Gastroesophageal sphincter (tissue), 4 donors: ENCODE measurements at places on chromosomes 12 and 14.

- no peak for ATAC-seq
Measured at GRCh38 chr12:60174476-60174875, 578.6 kb downstream of the SLC16A7 start.

- no peak for ATAC-seq
Measured at GRCh38 chr12:49907352-49907751, 3.7 kb upstream of the FAIM2 start.

DNA sequence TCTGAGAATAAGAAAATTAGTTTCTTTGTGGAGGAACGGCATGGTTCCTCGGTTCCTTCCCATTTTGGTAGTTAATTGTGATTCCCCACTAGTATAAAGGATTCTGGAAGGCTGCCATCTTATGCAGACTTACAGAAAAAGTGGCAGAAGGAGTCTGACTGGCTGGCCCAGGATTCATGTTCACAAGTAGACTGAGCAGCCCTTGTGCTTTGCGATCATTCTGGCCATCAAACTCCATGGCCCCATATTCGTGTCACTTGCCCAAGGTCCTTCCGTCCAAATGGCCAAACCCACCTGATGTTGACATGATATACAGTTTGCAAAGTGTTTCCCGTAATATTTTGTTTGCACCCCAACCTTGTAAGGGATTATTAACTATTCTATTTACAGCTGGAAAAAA, 297.2 kb upstream of the AMIGO2 start:
- ATAC-seq = no peak

- no peak for ATAC-seq
Measured at GRCh38 chr12:95335948-95336347, 118.3 kb downstream of the VEZT start.

- ATAC-seq = no peak
Measured at GRCh38 chr12:58272461-58272860, 331.1 kb downstream of the ATP23 start.

DNA sequence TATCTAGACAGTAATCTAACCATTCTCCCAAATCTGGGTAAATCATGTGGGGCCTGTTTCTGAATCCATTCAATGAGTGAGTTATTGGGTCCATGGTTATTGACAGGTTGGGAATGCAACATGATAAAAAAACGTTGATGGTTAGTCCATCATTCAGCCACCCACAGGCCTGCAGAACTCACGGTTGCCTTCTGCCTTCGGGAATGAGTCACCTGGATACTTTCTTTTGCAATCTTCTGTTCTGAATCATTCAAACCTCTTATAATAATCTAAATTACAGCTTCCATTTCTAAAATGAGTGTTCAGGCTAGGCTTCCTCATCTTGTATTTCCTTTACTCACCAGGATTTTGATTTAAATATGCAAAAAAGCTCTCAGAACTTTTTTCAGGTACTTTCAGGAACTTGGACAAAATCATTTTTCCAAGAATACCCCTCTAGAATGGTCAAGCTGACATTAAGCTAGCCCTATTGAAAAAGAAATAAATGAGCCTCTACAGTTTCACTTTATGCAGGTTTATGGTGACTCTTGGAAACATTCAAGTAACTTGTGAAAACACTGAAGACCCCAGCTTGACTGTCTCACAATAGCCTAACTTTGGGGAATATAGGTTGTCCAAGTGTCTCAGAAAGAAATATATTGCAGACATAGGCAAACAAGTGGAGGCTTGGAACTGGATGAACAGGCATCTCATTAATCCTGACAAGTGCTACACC, 94.4 kb downstream of the KCNK10 start:
- no peak for ATAC-seq

- ATAC-seq = no peak
Measured at GRCh38 chr12:116484807-116485206, 74.4 kb upstream of the MAP1LC3B2 start.

DNA sequence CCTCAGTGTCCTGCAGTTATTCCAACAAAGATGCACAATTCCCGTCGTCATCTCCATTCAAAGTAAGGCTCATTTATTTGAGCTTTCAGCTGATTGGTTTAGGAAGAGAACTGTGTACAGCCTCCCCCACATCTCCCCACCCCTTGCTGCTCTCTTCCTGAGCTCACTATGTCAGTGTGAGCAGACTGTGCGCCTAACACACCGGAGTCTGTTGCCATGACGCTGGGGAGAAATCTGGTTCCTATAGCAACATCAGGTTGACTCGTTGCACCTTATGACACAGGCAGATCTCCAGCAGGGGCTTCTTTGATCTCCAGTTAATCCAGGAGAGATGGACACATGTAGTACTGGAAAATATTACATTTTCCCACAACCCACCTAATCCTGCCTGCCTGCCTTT, 319.4 kb downstream of the CACNA1C start:
- no peak for ATAC-seq

DNA sequence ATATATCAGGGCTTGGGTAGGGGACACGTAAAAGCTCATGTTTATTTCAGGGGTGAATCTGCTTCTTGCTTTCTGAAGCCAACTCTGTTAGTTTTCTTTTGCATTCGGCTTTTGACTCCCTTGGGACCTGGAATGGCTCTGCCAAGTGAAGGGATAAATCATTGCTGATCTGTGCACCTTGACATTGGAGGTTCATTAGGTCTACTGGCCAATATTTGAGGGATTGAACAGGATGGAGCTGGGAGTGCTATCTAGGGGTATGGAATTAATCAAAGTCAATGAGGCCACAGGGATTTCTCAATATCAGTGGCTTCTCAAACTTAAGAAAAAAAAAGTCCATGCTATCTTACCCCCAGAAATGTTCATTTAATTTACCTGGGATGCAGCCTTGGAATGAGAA, 203.5 kb upstream of the RMST start:
- ATAC-seq = no peak

DNA sequence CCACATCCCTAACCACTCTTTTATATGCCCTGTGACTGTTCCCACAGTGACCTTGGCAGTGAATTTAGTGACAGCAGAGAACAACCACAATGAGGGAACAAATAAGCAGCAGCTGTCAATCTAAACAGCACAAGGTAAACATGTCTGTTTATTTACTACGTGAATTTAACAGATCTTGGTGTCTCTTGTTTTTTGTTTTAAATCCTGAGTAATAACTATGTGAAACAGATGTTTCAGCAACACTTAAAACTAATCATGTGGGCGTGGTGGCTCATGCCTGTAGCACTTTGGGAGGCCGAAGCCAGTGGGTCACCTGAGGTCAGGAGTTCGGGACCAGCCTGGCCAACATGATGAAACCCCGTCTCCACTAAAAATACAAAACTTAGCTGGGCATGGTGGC, 17.0 kb upstream of the CFAP54 start:
- no peak for ATAC-seq

DNA sequence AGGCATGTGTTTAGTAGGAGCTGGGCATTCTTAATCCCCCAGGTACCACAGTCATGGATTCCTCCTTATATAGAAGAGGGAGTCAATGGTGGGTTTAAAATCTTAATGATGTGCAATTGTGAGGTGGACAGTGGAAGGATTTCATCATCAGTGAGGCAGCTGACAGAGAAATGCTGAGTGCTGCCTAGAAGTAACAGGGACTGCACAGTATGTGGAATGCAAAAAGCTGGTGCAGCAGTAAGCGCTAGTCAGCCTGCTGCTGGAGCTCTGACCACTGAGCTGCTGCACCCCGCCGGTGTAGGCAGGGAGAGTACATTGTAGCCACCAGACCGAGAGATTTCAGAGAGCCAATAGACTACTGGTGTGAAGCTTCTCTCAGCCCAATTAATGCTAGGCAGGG, 80.5 kb upstream of the DACT1 start:
- no peak for ATAC-seq

DNA sequence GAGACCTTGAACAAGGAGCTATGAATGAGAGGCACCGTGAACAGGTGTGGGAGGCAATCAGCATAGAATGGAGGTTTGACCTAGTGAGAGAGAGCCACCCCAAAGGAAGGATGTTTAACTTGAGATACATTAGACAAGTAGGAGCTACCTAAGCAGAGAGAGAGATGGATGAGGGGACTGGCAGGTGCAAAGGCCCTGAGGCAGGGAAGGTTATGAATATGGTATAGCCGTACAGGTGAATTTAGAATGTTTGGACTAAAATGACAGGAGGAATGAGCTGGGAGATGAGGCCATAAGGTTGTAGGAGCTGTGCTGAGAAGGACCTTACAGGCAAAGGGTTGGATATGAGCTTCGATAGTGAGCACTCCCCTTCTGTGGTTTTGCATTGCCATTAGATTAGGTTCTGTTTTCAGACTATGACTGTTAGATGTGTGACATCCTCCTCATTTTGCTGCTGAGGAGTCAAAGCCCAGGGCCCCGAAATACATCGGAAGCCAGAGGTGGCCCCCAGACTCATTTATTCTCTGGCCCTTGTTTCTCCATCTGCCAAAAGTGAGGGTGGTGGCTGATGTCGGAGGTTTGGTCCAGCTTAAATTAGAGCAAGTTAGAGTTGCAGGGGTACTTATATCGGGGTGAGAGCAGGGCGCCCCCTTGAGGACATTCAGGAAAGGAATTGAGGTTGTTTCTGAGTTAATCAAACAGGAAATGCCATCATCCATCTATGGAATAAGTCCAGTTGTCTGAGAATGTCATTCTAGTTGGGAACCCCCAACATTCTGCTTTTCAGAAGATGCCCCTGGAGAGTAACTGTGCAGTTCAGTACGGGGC, 29.4 kb downstream of the SLC24A4 start:
- ATAC-seq = no peak

DNA sequence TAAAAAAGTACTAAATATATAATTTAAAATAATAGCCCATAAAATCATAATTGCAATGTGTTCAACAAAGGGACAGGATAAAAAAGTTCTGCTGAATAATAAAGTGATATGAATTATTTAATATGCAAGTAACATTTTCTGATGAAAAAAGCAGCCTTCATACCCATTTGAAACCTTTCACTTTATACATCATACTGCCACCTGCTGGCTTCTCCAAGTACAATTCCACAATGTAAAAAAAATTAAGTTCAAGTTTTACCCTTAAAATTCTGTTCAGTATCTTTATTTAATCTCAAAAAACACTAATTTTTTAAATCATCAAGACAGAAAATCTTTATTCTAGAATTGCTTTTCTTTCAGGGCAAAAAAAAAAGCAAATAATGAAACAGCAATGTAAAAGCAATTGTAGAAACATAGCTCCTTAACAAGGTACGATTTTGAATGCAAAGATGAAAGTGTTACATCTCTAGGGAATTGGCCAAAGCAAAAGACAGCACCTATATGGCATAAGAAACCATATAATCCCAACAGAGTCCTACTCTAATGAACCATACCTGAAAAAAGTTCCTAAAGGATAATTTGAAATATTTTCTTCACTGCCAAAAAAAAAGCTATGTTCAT, 15.0 kb downstream of the MDM1 start:
- no peak for ATAC-seq

DNA sequence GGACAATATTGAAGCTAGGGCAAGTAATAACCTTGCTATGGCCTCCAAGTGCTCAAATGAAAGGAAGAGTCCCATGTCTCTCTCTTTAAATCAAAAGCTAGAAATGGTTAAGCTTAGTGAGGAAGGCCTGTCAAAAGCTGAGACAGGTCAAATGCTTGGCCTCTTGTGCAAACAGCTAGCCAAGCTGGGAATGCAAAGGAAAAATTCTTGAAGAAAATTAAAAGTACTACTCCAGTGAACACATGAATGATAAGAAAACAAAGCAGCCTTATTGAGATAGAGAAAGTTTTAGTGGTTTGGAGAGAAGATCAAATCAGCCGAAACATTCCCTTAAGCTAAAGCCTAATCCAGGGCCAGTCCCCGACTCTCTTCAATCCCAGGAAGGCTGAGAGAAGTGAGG, 84.1 kb upstream of the PLEKHA5 start:
- ATAC-seq = no peak

GRCh38 chr12:15996948-15997347, 85.8 kb downstream of the DERA start:
- ATAC-seq = no peak

- no peak for ATAC-seq
Measured at GRCh38 chr12:104306943-104307654, 3.6 kb downstream of the EID3 start.

DNA sequence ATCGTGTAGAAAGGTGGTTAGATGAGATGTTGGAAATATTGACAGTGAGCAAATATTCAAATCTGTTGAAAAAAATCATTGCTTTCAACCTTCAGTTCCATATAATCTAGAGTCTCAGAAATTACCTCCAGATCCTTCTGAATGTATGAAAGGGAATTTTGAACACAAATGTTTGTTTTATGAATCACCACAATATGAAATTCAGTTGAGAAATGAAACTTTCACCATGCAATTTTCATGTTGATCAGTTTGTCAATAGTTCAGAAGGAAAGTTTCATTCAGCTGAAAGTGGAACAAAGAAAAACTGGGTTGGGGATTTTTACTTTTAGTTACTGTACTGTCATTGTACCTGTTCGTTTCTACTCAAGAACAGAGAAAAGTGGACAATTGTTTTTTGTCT, 953.6 kb downstream of the SLC6A15 start:
- no peak for ATAC-seq

GRCh38 chr14:51562816-51563215, 88.9 kb upstream of the FRMD6 start:
- ATAC-seq = no peak

- ATAC-seq = no peak
Measured at GRCh38 chr12:31522607-31523006, 68.3 kb downstream of the DENND5B start.

- no peak for ATAC-seq
Measured at GRCh38 chr12:67594888-67595287, 53.7 kb upstream of the DYRK2 start.

- ATAC-seq = no peak
Measured at GRCh38 chr12:92432724-92433441, 269.9 kb upstream of the PLEKHG7 start.

GRCh38 chr12:115294453-115295133, 610.6 kb upstream of the TBX3 start:
- ATAC-seq = no peak

GRCh38 chr12:9344541-9344940, 136.3 kb upstream of the PZP start:
- no peak for ATAC-seq
